T-helper 9 cell (primary cell): ENCODE measurements at places on chromosomes 3 and 15.

DNA sequence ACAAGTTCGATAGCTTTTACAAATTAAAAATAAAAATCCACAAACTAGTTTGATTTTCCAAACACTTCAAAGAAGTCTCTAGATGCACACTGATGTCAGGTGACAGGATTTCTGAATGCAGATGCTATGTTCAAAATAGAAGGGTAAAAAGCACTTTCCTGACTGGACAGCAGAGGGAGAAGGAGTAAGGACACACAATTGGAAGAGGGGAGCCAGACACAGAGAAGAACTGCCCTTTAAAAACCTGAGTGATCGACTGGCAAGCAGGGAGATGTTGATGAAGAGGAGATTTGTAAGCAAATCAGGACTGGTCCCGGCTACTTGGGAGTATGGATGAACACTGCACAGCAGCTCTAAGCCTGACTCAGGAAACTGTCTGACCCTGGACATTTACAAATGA is 612.8 kb downstream of the MAGI1 start:
- DNase-seq: no peak

DNA sequence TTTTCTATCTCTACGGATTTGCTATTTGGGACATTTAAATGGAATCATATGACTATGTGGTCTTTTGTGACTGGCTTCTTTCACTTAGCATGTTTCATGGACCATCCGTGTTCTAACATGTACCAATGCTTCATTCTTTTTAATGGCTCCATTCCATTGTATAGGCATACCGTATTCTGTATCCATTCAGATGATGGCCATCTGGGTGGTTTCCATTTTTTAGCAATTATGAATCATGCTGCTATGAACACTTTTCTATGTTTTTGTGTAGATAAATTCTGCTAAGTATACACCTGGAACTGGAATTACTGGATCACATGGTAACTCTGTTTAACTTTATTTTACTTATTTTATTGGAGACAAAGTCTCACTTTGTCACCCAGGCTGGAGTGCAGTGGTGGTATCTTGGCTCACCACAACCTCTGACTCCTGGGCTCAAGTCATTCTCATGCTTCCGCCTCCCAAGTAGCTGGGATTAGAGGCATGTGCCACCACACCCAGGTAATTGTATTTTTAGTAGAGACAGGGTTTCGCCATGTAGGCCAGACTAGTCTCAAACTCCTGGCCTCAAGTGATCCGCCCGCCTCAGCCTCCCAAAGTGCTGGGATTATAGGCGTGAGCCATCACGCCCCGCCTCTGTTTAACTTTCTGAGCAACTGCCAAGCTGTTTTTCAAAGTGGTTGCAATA is 13.4 kb downstream of the UBP1 start:
- no peak for DNase-seq

DNA sequence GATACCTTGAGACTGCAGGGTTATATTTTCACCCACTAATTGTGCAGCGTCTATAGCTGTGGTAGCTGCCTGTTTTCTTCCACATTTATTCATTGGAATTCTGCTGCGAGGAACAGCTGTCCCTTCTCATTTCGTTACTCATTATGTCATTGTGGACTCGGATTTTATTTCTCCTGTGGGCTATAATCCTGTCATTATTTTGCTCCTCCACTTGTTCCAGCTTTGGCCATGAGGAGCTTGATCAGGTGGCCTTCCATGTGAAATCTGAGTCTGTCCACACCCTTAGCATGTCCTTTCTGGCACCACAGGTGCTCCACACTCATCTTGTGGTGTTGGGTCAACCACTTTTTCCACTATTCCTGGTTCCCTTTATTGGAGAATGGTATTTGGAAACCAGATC is 14.8 kb downstream of the LYSMD4 start:
- no peak for DNase-seq

GRCh38 chr15:40276927-40277326 is 5.9 kb downstream of the ANKRD63 start:
- no peak for DNase-seq

- no peak for DNase-seq
Measured at GRCh38 chr3:45724911-45725310, 35.7 kb downstream of the SACM1L start.

DNA sequence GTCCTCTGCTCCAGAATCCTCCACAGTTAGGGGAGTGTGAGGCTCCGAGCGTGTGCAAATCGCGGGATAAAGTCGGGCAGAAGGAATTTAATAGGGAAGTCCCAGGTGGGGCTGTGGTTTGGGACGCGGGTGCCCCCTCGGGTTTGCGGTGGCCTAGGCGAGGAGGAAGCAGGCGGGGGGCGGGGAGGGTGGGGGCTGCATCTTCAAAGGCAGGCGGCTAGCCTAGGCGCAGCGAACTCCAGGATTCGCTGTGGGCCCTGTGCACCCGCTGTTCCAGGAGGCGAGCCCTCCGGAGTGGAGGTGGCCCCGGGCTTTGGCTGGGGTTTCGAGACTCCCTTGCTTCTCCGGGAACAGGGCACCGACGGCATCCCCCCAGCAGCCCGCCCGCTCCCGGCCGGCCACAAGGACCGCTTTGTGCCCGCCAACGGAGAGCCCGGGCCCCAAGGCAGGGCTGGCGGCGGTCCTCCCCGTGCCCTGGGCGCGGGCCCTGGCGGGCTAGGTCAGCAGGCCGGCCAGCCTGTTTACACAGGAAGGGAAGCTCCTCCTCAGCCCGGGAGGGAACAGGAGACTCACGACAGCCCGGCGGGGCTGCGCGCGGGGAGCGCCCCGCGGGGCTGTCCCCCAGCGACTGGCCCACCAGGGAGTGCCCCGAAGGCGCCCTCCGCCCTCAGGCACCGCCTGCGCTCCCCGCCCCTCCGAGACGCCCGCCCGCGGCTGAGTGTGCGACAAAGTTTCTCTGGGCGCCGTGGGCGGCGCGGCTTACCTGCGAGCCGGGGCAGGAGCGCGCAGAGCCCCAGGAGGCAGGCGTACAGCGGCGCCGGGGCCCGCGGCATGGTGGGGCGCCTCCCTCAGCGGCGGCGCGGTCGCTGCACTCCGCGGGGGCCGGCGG is 753 bp downstream of the ITGB5 start:
- DNase-seq: peak; percentile 5

DNA sequence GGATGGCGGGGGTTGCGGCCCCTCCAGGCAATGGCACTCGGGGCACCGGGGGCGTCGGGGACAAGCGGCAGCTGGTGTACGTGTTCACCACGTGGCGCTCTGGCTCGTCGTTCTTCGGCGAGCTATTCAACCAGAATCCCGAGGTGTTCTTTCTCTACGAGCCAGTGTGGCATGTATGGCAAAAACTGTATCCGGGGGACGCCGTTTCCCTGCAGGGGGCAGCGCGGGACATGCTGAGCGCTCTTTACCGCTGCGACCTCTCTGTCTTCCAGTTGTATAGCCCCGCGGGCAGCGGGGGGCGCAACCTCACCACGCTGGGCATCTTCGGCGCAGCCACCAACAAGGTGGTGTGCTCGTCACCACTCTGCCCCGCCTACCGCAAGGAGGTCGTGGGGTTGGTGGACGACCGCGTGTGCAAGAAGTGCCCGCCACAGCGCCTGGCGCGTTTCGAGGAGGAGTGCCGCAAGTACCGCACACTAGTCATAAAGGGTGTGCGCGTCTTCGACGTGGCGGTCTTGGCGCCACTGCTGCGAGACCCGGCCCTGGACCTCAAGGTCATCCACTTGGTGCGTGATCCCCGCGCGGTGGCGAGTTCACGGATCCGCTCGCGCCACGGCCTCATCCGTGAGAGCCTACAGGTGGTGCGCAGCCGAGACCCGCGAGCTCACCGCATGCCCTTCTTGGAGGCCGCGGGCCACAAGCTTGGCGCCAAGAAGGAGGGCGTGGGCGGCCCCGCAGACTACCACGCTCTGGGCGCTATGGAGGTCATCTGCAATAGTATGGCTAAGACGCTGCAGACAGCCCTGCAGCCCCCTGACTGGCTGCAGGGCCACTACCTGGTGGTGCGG is 1.9 kb downstream of the CHST2 start:
- DNase-seq: peak; percentile 6

DNA sequence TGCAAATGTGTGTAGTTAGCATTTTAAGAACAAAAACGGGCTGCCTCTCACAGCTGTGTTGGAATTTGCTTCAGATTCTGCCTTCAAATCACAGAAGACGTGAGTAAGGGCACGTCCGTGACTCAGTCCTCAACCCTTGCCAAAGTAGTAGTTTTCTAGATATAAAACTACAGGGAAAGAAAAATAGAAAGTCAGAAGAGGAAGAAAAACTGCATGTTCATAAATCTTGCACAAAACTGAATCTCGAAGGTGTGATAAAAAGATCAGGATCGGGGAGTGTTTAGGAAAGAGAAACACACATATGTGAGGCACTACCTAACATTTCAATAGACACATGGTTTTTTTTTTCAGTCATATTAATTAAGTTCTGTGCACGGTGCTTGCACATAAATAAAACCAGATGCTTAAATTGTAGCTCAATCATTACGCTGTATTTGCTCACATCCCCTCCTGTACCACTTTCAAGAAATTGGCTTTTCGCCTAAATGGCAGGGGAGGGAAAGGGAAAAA is 71.7 kb downstream of the P3H2 start:
- no peak for DNase-seq

- DNase-seq: no peak
Measured at GRCh38 chr15:48145923-48146322, 25.1 kb downstream of the SLC24A5 start.

GRCh38 chr3:190429681-190430080 is 20.0 kb downstream of the TMEM207 start:
- no peak for DNase-seq

DNA sequence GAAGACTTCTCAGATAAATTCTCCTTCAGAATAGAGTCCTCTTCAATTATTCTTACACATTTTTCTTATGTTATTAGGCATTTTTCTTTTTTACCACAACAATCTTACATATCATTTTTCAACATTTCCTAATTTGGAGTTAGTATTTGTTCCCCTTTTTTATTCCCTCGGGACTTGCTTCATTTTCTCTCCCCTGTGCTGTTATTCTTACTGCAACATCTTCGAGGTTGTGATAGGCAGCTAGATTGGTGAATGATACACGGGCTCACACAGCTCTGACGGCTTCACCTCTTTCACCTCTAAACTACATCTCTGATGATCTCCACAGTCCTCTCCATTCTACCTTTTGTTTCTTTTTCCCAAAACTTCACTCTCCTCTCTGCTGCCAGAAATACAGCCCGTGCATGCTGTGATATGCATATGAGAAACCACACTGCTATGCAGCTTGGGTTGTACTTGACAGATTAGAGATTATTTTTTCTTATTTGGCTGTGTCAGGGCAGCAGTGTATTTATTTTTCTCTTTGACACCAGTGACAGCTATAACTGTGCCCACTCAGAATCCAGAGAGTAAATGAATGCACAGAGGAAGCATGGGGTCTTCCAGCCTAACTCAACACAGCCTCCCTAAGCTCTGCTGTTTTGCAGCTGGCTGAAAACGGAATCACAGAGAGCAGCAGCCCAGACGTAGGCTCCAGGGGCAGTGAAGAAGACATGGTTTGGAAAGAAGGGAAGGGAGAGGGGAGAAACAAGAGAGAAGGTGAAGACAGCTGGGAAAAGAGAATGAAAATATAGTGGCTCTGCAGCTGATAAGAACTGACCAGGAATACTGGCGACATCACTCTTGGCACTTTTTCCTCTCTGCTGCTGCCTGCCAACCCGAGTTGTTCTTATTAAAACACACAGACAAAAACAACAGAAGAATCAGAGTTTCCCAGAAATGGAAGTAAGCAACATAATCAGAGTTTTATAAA is 61.8 kb downstream of the SLC9A9 start:
- DNase-seq: no peak

DNA sequence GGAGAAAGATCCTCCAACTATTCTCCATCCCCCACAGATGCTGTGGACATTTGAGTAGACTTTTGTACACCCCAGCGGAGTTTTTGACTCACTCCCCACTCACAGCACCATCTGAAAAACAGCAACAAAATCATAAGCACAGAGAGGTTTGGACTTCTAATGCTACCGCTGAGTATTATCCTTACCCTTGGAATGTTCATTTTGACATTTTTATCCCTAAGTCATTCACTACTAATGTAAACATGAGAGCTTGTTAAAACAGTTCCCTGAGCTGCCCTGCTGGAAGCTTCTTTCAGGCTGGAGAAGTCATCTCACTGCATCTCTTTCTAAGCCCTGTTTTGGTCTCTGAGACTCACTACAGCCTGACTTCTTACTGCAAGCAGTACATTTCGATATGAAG is 1045.9 kb downstream of the MCTP2 start:
- DNase-seq: no peak

GRCh38 chr3:138347960-138348753 is at the start of gene MRAS:
Gene MRAS, plus strand, starts transcription at chr3:138348579. Its CDS starts 24,305 bp downstream, at chr3:138372884.
- DNase-seq: no peak

GRCh38 chr15:34644851-34645250 is 61.4 kb upstream of the GOLGA8B start:
- DNase-seq: no peak

DNA sequence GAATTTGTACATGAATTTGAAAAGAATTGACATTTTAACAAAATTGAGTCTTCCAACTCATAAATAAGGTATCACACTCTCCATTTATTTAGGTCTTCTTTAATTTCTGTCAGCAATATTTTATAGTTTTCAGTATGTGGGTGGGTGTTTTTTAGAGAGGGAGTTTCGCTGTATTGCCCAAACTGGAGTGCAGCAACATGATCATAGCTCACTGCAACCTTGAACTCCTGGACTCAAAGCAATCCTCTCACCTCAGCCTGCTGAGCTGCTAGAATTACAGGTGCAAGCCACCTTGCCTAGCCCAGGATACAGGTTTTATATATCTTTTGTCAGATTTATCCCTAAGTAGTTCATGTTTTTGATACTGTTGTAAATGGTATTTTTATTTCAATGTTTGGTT is 4.6 kb downstream of the WDR93 start:
- DNase-seq: no peak

GRCh38 chr3:63824309-63824708 is 5.2 kb downstream of the C3orf49 start:
- no peak for DNase-seq

GRCh38 chr15:32091505-32092380 is 61.4 kb downstream of the CHRNA7 start:
- DNase-seq: no peak

DNA sequence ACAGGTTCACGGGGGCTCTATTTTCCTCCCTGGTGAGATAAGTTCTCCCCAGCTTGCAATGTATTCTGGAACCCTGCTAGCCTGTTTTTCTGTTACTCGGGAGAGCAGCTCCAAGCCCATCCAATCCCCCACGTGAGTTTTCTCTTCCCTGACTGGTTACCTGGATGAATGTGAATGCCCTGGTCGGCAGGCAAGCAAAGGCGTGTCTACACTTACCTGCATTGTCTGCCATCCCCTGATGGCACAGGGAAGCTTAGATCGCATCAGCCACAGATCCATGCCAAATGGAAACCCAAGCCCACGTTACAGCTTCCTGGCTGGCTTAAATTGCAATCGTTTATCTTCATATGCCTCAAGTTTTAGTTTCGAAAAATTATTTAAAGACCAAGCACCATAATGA is 149.9 kb downstream of the FOXP1 start:
- DNase-seq: no peak

- DNase-seq: no peak
Measured at GRCh38 chr3:10883478-10884234, 67.6 kb downstream of the SLC6A11 start.
